Muscle of arm (tissue), 14 donors: ENCODE measurements at places on chromosomes 2 and 18. TPM values are rescaled to one million over a fixed set of nuclear protein-coding genes. Genes with fewer than 3 reads are reported as not detected.
A peak's percentile ranks its signal among the peaks of the same experiment; 100 is the strongest.

- no peak for DNase-seq
These were observed 78.9 kb downstream of the SRBD1 start for GRCh38 chr2:45532181-45532580.

The UGT1A6 gene
- not detected for polyA plus RNA-seq

GRCh38 chr18:59437851-59438569 is 78.9 kb upstream of the LMAN1 start:
- DNase-seq, result no peak

GRCh38 chr2:61995515-61995914 is 90.0 kb downstream of the COMMD1 start:
- DNase-seq, result no peak

The VIT gene
- 2.8 TPM for polyA plus RNA-seq

The ELMOD3 gene
- polyA plus RNA-seq, result 27.4 TPM

DNA sequence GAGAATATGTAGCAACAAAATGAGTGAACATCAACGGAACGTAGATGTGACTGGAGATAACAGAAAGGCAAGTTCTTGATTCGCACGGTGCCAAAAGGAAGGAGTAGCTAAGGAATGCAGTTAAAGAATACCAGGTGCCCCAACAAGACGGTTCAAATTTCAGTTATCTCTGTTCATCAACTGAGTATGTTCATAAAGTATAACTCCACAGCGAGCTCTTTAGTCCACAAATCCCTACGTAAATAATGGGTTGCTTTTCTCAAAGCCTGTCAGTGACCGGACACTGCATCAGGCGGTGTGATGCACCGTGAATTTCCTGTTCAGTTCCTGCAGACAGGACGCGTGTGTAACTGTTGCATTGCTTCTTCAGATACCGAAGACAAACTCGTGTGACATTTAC is 91.8 kb downstream of the NOL10 start:
- DNase-seq, result no peak

DNA sequence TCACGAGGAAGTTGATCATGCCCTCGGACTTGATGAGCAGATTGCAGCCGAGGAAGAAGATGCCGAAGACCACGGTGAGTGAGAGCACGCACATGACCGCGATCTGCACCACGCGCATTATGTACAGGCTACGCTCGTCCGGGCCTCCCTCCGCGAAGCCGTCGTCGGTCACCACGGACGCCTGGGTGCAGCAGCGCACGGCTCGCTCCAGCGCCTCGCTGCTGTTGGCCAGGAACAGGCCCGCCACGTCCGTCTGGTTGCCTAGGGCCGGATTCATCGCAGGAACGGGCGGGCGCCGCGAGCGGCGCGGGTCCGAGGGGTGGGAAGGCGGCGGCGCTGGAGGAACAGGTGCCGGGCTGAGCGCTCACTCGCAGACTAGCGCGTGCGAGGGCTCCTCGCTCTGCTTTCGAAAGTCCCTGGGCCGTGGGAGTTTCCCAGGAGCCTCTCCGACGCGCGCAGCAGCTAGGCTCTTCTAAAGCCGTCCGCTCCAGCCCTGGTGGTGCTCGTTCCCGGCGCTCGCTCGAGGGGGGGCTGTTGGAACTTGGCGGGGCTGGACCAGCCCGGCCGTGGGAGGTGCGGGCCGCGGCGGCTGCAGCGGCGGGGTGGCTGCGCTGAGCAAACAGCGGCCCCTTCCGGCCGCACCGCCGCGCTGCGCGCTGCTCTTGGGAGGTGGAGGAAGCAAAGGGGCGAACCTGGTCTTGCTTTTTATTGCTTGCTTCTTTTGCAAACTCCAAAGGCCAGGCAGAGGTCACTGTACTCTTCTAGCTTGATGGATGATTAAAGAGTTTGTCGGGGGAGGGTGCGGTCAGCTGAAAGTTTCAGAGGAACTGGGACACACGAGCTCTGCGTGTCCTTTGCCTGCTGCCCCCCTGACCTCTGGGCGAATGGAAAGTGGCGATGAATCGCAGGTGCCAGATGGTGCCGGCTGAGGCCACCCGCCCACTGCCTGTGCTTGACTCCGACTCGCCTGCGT is at the start of gene RPRM:
TSS of gene RPRM (minus strand) at position 474 of the 973 bp plus-strand sequence. CDS start at position 277, 197 bp downstream.
- DNase-seq, result peak; percentile 66

DNA sequence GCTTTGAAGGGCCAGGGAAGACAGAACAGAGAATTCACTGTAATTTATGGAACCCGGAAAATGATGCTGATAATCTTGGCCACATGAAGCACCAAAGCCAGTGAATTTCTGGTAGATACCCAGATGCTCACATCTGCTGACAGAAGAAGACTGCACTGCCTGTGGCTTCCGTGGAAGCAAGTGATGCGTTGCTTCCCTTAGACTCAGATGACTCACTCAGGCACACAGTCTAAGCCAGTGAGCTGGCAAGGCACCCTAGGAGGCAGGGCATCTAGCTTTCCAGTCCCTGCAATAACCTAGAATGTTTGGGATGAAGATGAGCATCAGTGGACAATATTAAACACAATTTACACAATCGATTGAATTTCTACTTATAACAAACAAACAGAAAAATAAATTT is 284.7 kb downstream of the CMPK2 start:
- no peak for DNase-seq

DNA sequence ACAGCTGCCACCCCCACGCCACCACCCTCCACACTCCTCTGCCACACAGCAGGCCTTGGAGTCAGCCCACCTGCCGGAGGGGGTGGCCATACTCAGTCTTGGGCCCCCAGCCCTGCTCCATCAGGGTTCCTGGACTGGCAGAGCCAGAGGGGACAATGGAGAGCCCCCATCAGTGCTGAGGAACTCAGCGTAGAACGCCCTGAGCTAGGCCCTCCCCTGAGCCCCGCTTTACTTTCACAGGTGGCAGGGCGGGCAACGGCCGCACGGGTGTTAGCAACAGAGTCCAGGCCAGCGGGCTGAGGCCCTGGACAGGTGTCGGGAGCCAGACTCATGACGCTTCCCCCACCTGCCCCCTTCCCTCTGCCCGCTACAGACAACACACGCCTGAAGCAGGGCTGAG is 47.1 kb downstream of the FOSL2 start:
- no peak for DNase-seq

DNA sequence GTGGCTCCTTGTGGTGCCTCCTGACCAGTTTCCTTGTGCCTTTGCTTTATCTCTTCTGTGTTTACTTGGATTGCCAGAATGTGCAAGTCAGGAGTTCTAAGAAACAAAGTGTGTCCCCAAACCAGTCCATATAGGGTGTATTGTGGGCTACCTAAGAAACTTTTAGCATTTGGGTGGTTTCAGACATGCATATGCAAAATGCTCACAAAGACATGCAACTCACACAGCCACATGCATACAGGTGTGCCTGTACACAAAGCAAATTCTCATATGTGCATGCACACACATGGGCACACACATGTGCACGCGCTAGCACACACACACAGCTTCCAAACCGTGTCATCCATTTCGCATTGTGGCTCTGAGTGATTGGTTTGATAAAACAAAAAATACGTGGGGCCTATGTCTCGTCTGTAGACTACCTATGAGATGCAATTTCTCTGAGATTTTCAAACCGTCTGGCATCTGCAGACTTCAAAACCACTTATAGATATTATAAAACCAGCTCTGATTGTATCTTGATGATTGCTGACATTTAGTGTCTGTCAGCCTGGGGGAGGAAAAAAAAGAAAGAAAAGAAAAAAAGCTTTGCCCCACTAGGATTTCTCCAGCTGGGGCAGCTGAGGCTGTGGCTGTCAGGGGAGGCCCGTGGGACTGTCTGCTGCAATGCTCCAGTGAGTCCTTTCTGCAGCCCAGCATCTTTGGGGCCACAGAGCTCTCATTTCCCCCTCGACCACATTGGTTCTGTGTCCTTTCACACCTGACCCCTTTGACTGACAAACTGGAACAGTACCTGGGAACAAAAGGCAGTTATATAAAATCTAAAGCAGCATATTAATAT is 556.1 kb downstream of the CMPK2 start:
- DNase-seq, result no peak

The SLC16A14 gene
- polyA plus RNA-seq, result 4.1 TPM
